ENCODE measurements at places on chromosomes 4 and X.

GRCh38 chr4:57490520-57491255, 380.5 kb upstream of the IGFBP7 start:
- no peak for DNase-seq

DNA sequence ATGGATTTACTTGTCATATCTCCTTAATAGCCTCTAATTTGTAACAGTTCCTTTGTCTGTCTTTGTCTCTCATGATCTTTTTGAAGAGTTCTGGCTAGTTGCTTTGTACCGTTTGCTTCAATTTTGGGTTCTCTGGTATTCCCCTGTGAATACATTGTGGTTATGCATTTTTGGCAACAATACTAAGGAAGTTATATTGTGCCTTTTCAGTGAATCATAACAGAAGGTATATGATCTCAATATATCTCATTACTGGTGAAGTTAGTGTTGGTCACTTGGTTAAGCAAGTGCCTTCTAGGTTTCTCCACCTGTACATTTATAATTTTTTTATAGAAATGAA, 48.6 kb downstream of the DCLK2 start:
- DNase-seq: no peak

DNA sequence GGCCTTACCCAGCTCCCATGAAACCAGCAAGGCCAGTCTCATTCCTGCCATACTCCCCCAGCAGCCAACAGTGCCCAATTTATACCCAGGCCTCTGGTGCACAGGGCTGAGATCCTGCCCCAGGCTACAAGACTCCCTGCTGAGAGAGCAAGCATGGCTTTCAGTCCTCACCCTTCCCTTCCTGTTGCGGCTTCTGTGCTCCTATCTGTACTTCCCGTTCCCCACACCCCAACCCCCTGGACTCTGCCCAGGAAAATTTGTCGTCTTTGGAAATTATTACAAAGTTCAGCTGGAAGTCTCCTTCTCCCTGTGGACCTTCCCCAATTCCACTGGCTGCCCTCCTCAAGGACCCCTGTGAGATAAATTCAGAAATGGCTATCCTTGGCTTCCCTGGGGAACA, 84.1 kb upstream of the GK2 start:
- no peak for DNase-seq

GRCh38 chr4:3710451-3711182, 55.6 kb upstream of the ADRA2C start:
- no peak for DNase-seq
